Stimulated activated CD4-positive, alpha-beta T cell treated with anti-CD3 and anti-CD28 coated beads, Interleukin-12 subunit alpha, Interleukin-12 subunit beta, amount 100 ng/mL, for 24 hours (primary cell): ENCODE measurements at places on chromosomes 5 and 9.

GRCh38 chr5:7846327-7846726 is 4.6 kb downstream of the CFAP90 start:
- no peak for DNase-seq

- no peak for DNase-seq
These were observed 69.8 kb upstream of the RNU6ATAC start for GRCh38 chr9:134234001-134234660.

- DNase-seq = no peak
These were observed 1.7 kb upstream of the ARID3C start for GRCh38 chr9:34630402-34631154.

DNA sequence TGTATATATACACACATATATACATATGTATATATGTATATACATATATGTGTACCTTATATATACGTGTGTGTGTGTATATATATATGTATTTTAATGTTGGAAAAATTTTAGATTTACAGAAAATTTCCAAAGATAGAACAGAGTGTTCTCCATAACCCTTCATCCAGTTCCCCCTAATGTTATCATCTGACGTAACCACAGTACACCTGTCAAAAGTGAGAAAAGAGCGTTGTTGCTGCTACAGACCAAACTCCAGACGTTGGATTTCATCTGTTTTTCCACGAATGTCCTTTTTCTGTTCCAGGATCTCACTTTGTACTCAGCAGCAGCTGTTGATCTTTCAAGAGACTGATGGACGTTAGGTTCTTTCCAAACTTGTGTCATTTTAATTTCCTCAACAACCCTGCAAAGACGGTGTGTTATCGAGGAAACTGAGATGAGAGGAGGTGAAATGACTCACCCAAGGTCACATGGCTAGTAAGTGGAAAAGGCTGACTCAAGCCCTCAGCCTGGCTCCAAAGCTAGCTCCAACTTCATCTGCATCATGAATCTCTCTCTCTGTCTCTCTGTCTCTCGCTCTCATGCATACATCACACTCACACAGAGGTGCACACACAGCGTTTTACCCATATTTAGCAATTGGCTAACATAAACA is 17.0 kb upstream of the NTNG2 start:
- DNase-seq = no peak

DNA sequence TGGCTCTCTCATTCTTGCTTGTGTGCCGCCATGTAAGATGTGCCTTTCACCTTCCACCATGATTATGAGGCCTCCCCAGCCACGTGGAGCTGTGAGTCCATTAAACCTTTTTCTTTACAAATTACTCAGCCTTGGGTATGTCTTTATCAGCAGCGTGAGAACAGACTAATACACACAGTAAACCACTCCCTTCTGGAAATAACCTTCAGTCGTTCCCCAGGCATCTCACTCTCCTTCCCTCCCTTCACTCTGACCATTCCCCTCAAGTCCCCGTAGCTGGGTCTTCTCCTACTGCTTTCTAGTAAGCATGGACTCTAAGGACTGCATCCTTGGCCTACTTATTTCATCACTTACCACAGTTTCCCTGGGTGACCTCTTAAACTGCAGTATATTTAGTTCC is 493.9 kb downstream of the CCDC171 start:
- no peak for DNase-seq

GRCh38 chr5:141867139-141867538 is 11.1 kb downstream of the PCDH1 start:
- no peak for DNase-seq

DNA sequence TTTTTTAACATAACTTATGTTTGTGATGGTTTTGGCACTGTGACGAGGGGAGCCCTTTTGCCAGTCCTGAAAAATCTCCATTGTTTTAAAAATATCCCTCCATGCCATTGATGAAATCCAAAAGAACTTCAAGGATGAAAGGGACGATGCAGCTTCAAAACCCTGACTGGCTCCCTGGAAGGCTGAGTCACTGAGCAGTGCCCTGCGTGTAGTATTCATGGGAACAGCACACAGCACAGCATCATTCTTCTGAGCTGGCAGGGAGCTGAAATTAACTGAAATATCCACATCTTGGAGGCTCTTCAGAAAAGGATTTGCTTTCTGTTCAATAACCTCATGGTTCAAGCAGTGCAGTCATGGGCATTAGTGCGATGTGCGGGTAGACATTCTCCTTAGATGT is 29.7 kb downstream of the PDE4D start:
- no peak for DNase-seq

DNA sequence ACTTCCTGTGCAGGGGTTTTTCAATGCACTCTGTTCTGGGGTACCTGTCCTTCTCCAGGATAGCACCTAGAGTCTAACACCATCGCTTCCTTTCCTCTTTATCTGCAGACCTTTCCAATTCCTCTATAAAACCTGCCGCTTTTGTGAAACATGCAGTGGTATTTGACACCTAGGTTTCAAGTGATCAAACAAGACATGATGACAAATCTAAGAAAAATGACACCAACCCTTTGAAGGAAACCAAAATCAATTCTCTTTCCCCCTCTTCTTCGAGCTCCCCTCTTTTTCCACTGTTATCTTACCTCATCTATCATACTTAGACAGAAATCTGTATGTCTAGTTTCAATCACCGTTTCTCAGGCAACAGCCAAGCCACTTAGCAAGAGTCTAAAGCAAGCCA is 25.6 kb upstream of the RANBP17 start:
- no peak for DNase-seq

DNA sequence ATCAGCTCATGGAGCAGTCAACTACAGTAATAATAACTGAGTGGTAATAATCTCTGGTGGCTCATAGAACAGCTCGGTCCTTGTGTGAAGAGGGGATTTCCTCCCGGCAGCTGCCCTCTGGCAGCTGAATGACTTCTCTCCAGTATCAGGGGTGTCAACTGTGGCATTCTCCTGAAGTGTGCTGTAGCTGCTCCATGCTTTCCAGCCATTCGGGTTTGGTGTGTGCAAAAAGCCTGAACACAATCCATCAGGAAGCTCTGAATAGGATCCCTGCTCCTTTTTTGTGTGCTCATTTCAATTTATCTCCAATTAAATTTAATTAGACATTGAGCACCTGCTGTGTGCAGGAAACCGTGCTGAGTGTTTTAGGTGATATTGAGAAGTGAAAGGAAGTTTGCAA is 59.8 kb upstream of the BARX1 start:
- no peak for DNase-seq

DNA sequence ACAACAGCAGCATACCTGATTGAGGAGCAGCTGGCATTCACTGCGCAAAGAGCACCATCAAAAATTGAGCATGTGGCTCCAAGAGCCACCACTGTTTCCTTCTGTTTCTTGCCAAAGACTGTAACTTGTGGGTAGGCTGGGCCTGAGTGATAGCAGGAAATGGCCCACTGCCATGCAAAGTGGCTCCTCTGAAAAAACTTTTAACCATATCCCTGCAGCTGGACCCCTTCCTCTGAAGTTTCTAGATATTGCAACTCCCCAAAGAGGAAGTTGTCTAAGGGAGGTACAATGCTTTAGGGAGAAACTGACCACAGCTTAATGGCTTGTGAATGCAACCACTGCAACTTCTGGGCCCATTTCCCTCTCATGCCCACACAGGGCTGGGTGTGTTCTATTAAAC is 355.4 kb upstream of the PDE4D start:
- no peak for DNase-seq

DNA sequence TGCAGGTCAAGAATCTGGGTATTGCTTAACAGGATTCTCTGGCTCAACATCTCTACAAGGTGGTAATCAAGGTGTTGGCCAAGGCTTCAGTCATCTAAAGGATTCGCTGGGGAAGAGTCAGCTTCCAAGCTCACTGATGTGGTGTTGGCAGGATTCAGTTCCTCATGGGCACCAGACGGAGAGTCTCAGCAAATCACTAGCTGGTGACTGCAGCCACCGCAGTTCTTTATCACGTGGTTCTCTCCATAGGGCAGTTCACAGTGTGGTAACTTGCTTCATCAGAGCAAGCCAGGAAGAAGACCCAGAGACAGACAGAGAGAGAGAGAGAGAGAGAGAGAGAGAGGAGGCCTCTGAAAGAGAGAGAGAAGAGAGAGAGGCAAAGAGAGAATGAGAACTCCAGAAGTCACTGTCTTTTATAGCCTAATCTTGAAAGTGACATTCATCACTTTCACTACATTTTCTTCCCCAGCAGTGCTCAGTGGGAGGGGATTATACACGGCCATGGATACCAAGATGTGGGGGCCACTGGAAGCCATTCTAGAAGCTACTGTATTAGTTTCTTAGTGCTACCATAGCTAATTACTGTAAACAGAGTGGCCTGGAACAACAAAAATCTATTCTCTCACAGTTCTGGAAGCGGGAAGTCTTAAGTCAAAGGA is 109.2 kb upstream of the SMIM23 start:
- no peak for DNase-seq

DNA sequence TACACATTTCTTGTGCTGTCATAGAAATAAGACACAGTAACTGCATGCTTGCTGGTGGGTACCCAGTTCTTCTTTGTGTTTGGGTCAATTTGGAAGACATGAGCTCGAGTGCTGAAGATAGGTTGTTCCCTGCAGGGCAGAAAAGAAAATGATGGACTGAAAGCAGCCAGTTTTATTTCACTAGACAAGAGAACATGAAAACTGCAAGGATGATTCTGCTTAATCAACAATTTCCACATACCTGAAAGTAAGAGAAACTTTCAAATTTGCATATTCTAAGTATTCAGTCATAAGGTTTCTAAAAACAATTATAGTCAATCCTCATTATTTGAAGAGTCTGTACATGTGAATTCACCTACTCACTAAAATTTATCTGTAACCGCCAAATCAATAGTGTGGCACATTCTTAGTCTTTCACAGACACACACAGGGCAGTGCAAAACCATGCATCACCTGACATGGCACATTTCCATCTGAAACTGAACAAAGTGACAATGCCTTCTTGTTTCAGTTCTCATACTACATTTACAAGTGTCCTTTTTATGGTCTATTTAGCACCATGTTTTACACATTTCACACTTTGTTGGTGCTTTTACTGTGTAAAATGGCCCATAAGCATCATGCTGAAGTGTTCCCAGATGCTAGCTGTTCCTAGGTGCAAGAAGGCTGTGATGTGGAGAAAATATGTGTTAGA is 56.9 kb downstream of the HOMER1 start:
- no peak for DNase-seq

DNA sequence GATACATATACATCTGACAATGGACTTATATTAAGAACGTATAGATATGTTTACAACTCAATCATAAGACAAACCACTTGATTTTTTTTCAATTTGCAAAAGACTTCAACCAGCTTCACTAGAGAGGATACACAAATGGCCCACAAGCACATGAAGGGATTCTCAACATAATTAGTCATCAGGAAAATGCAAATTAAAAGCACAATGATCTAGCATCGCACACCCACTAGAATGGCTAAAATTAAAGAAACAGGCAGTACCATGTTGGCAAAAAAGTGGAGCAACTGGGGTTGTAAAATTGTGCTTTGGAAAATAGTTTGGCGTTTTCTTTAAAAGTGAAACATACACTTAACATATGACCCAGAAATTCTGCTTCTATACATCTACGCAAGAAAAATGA is 80.0 kb upstream of the TRIO start:
- no peak for DNase-seq

GRCh38 chr5:74295676-74296075 is 344.9 kb downstream of the ENC1 start:
- DNase-seq = no peak

GRCh38 chr9:106700676-106701075 is 162.3 kb upstream of the ZNF462 start:
- DNase-seq = no peak

GRCh38 chr9:135919318-135919890 is 12.1 kb upstream of the CAMSAP1 start:
- no peak for DNase-seq

- DNase-seq = no peak
These were observed 324.4 kb upstream of the MPDZ start for GRCh38 chr9:13603921-13604320.

DNA sequence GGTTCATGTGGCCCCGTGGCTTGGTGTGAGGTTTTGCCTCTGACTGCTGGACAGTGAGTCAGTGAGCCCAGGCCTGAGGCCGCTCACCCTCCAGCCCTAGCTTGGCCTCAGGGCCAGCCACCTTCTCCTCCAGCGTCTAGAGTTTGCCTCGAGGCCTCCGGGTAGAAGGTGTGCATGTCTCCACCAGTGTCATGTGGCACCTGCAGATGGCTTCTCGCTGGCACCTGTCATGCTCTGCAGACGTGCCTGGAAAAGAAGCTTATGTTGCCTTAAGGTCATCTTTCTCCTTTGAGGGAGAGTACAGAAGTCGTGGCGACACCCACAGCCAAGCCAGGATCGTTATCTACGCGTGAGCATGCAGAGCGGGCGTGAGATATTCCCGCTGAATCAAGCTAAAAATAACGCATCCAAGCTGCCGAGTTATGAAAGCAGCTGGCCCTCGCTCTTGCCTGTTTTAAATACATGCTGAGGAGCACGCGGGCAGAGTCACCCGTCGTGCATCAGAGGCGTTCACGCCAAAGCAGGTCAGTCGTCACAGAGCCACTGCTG is 79.7 kb upstream of the FCN2 start:
- no peak for DNase-seq

DNA sequence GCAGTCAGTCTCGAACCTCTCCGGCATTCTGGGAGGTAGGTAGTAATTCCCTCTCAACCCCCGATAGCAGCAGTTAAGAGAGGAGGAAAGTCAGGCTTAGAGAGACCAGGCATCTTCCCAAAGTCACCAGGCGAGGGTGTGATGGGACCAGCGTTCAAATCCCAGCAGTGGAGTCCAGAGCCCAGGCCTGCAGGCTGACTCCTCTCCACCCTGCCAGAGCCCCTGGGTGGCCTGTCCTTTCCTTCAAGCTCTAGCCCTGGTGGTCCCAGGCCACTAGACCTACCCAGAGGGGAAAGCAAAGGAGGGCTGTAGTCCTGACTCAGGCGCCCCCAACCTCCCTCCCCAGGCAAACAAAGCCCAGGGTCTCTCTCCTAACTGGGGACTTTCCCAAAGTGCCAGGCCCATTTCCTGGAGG is 4.2 kb upstream of the NR5A1 start:
- no peak for DNase-seq

DNA sequence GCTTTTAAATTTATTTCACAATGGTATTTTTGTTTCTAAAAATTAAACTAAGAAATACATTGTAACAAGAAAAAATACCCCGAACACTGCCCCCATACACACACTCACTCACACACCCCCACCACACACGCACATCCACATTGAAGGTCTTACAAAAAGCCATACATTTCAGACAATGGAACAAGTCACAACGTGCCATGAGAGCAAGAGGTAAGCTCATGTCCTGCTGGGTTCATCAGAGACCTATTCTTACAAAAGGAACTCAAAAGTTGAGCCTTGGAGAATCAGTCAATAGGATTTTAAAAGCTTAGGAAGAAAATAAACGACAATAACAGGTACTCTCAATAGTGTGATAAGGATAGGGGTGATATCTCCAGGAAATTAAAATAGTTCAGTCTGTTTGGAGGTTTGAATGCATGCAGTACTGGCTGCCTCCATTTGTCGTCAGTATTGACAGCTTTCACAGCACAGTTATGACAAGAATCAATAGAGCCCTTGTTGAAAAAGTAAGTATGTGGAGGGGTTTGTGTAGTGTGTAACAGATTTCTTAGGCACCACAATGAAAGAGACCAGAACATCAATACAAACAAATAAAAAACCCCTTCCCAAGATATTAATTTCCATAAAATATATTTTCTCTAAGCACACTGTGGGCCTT is 1826.2 kb upstream of the CDH6 start:
- no peak for DNase-seq
